ENCODE measurements at places on chromosomes 12 and 14.

- DNase-seq: no peak
Observed at GRCh38 chr12:120237360-120238171, 28.0 kb downstream of the PXN start.

- DNase-seq: no peak
Observed at GRCh38 chr14:22448905-22449599, 140.0 kb downstream of the DAD1 start.

DNA sequence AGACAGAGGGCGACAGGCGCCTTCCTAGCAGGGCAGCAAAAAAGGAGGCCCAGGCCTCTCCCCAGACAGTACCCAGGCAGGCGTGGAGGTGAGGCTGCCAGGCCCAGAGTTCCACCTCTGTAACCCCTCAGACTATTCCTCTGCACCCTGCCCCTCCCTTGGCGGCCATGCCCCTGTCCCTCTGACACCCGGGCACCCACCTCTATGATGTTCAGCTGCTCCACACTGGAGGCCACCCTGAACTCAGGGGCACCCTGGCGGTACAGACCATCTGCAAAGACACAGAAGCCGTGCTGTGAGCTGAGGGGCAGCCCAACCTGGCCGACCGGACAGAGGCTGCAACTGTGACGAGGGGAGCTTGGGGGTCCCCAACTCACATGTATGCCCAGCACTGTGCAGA, 20.1 kb downstream of the ARL6IP4 start:
- no peak for DNase-seq

DNA sequence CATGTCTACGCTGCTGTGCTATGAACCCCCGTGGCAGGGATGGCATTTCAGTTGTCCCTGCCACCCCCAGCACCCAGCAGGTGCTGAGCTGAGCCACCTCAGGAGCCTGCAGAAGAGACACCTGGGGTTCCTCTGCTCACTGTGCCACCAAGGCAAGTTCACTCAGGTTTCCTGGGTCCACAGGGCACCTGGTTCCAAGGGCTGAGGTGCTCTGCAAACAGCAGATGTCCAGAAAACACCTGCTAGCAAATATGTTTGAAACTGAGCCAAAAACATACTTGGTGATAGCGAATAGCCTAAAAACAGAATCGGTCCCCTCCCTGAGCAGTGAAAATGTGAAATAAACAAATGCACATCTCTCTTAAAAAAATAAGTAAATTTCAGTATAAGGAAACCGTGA, 35.6 kb upstream of the GPR68 start:
- DNase-seq: no peak

DNA sequence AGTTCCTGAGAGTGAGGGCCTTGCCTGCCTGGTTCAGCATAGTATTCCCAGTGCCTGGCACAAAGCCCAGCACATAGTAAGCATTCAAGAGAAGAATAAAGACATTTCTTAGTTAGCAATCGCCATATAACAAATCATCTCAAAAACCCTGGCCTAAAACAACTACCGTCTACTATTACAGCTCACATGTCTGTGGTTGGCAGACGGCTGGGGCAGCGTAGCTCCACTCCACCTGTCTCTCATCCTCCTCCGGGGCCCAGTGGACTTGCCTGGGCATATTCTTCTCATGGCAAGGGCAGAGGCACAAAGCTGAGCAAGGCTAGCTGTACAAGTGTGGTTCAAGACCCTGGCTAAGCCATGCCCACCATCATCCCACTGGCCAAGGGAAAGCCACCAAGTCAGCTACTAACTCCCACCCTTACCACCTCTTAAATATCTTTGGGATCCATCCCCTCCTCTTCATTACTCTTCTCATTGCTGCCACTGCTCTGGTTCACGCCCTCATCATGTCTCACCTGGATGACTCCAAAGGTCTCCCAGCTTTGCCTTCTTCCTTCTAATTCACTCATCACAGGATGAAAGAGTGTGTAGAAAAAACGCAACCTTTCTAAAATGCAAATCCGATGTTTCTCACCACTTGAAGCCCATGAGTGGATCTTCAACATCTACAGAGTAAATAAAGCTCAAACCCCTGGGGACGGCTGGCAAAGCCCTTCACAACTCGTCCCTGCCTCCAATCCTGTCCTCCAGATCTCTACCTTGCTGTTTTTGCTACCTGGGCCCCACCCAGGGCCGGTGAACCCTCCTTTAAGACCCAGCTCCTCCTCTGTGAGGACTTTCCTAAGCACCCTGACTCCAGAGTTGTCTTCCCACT, 10.4 kb downstream of the TMEM229B start:
- no peak for DNase-seq

GRCh38 chr12:1553987-1554982, 40.1 kb downstream of the FBXL14 start:
- DNase-seq: no peak

DNA sequence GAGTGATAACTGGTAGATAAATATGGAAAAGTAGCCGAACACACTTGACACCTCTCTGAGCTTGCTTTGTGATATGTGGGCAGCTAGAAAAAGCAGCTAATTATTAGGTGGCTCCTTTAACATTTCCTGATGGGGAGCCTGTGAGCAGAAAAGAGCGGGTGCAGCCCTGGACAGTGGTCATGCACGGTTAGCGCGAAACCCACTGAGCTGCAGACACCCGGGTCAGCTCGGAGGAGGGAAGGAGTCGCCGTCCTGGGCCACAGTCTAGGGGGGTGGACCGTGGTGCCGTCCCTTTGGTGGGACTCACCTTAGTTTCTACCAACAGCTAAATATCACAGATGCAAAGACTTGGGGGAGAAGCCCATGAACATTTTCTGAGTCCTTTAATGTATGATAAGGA, 6.6 kb downstream of the COA8 start:
- DNase-seq: no peak

DNA sequence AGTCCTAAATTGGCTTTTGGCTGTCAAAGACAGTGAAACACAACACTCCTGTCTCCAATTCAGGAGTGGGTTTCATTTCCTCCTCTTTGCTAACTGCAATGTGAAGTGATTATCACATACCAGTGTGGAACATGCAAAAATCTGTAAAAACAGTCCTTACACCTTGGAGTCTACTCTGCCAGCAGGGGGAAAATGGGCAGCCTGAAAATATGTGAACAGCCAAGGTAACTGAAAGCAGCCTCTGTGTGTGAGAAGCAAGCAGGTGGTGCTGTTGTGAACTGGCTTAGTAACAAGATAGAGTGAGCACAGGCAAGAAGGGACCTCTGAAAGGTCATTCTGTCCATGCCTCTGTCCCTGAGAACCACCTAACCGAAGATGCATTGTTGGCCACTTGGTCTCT, 6.0 kb downstream of the PRMT8 start:
- DNase-seq: no peak

DNA sequence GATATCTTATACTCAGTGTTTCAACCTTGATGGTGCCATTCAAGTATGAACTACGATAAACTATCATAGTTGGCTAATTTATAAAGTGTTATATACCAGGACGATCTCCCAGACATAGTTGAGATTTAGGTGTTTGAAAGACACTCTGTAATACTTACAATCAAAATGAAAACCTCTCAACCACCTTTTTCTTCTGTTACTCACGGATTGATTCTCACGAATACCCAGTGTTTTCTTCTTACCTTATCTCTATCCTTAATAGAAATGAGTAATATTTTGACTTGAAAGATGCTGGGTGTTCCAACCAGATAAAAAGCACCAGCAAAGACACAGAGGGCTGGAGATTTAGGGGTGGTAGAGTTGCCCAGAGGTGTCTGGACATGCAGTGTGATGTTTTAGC, 169.9 kb downstream of the PTCSC3 start:
- no peak for DNase-seq

Measured in activated CD4-positive, CD25-positive, alpha-beta regulatory T cell (primary cell).